ENCODE measurements at places on chromosomes 3 and 15. TPM values are rescaled to one million over a fixed set of nuclear protein-coding genes. Genes with fewer than 3 reads are reported as not detected.

DNA sequence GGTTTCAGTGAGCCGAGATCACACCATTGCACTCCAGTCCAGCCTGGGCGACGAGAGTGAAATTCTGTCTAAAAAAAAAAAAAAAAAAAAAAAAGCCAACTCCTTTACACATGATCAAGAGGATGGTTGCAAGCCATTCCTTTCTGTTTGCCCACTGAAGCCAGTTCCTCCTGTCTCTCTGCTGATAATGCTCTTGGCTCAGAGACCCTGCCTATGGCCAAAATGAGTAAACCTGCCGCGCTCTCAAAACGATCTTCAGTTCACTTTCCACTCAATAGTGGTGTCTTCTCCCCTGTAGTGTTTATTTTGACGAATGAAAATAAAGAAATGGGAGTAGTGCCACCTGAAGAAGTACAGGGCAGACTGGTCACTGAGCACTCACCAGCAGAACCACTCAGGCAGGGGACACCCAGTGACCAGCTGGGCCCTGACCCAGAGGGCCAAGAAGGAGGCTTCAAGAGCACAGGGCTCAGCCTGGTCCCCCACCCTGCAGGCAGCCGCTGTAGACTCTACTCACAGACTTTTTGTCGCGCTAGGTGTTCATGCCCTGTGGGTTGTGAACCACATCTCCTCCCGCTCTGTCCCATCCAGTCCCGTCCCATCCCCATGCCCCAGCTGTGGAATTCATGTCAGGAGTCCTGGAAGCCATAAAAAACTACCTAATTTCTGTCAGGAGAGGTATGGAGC, 23.6 kb downstream of the GRAMD2A start:
- no peak for DNase-seq

GRCh38 chr15:64912379-64913325, 950 bp downstream of the ANKDD1A start:
- no peak for DNase-seq

DNA sequence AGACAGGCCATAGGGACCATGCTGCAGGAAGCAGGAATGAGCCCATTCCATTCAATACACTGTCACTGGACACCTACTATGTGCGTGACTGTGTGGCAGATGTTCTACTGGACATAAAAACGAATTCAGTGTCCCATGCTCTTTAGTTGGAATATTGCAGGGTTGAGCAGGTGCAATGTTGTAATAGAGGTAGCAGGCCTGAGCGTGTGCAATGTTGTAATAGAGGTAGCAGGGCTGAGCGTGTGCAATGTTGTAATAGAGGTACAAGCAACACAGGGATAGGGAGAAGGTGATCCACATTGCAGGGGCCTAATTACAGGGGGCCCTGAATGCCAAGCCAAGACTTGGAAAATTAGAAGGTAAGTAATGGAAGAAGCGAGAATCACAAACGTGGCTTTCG, 261.4 kb upstream of the HES1 start:
- DNase-seq, result no peak

Gene SHC4
- total RNA-seq, result 9.5 TPM

Gene MYO9A
- 119 TPM for total RNA-seq

All from cerebellum (tissue), 4 donors.